T-cell (primary cell): ENCODE measurements at places on chromosomes 12 and 14.

DNA sequence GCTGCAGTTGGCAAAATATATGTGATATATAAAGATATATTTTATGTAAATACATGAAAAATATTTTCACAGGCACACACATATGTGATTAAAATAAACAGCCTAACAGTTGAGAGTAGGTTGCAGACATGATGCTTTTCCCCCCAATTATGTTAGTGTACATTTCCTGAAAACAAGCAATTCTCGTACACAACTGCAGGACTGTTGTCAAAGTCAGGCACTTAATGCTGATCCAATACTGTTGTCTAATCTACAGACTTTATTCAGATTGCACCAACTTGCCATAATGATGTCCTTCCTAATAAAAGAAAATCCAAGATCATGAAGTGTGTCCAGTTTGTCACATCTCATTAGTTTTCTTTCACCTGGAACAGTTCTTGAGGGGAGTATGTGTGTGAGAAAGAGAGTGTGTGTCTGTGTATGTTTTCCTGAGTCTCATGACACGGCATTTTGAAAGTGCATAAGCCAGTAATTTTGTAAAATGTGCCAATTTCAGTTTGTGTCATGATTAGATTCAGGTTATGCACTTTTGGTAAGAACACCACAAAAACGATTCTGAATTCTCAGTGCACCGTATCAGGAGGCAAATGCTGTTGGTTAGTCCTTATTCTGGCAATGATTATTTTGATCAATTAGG lies 16.5 kb upstream of the SEL1L start:
- no peak for DNase-seq

- DNase-seq = no peak
These were observed 15.7 kb upstream of the FAM222A start for GRCh38 chr12:109697877-109698468.

GRCh38 chr12:55041345-55042055 lies 21.7 kb downstream of the NEUROD4 start:
- DNase-seq = no peak

GRCh38 chr14:29832042-29832441 lies 95.6 kb downstream of the PRKD1 start:
- no peak for DNase-seq

DNA sequence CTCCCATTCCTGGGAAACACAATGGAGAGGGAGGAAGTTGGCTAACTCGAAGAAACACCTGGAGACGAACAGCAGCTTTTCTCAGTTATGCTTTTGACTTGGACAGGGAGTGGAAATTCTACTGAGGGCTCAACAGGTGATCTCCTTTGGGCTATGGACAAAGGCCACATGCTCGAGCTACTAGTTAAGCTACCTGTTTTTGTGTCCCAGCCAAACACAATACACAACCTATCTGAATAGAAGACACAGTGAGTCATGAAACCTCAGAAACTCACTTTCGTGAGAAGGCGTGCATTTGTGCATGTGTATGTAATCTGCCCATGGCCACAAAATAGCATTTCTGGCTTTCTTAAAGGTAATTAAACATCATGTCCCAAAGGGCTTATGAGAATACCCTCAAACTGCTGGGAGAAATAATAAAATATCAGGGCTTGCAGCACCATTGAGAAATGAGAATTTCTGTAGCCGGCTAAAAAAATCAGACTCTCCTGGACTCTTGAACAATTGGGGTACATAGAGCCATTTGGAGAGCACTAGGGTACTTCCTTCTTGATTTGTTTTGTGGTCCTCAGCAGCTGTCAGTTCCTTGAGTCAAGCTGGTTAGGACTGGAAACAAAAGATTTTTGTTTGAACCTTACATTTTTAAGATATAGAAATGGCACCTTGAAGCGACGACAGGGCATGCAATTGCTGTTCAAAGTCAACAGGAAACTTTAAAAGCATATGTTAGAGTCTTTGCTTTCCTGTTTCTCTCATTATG lies 85.5 kb upstream of the PTHLH start:
- no peak for DNase-seq

GRCh38 chr12:40515041-40515816 lies 177.0 kb upstream of the CNTN1 start:
- DNase-seq = no peak
